ENCODE measurements at places on chromosomes 7 and 10.

- no peak for DNase-seq
Observed at GRCh38 chr7:27617651-27618381, 44.9 kb downstream of the HIBADH start.

DNA sequence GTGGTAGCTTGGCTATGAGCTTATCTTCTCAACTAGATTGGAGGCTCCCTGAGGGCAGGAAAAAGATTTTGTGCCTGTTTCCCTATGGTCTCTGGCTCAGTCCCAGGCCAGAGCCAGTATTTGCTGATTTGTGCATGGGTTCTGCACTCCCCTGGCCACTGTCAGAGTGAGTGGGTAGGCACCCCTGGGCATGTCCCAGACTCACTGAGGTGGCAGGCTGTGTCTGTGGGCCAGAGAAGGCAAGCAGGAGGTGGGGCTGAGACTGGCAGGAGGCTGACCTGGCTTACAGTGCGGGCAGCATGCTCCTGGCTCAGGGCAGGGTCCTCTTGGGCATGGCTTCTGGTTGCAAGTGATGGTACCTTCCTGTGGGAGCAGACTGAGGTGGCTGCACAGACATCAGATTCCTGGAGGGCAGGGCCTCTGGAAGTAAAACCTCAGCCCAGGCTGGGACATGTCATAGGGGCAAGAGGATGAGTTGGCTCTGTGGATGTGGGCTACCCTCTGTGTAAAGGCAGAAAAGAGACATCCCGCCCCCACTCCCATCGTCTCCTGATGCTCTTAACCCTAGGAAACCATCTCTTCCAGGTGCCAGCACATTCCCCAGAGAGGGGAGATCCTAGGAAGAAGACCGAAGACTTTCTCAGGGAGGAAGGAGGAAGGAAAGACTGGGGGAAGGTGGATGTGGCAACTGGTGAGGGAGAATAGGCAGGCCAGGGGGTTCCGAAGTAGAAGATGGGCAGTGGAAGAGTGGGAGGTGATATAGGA is 4.3 kb downstream of the KCP start:
- DNase-seq: no peak

GRCh38 chr10:43765516-43765915 is 116.8 kb upstream of the ZNF32 start:
- DNase-seq: no peak

GRCh38 chr7:135512135-135512887 is 2.4 kb upstream of the CNOT4 start:
- peak; percentile 69 for DNase-seq

DNA sequence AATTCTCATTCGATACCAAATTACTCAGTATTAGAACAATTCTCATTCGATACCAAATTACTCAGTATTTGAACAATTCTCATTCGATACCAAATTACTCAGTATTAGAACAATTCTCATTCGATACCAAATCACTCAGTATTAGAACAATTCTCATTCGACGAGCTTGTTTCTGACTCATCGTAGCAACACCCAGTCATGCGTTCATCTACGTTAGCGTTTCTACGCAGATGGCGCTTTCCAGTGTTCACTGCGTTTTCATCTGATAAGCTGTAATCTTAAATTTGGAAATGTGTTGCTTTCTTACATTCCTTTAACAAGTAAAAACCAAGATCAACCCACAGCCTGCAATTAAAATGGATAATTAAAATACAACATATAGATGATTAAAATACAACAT is 276.3 kb downstream of the ZMYND11 start:
- DNase-seq: peak; percentile 85

DNA sequence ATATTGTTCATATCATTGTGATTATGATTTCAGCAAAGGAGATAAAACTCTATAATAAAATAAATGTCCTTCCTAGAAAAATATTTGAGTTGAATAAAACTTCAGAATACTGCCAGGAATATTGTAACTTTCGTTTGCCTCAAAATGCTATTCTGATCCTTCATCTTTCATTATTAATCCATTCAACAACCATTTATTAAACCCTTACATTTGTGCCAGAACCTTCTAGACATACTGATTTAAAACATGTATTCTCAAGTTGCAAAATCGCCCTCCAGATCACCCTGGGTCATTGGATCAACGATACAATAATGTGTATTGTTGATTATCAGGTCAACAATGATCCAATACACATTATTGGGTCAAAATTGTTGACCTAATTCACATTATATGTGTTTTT is 759.8 kb downstream of the CNTNAP2 start:
- no peak for DNase-seq
